ENCODE measurements at places on chromosomes 1 and 21.

- no peak for DNase-seq
These were observed 69.7 kb downstream of the RUNX1 start for GRCh38 chr21:34979383-34979782.

GRCh38 chr1:3930301-3931006, 30.4 kb upstream of the C1orf174 start:
- DNase-seq: no peak

GRCh38 chr1:100868364-100868995, 26.2 kb downstream of the EXTL2 start:
- DNase-seq: peak; percentile 9

- DNase-seq: peak; percentile 44
These were observed 24.1 kb upstream of the ADGRB2 start for GRCh38 chr1:31788138-31788824.

DNA sequence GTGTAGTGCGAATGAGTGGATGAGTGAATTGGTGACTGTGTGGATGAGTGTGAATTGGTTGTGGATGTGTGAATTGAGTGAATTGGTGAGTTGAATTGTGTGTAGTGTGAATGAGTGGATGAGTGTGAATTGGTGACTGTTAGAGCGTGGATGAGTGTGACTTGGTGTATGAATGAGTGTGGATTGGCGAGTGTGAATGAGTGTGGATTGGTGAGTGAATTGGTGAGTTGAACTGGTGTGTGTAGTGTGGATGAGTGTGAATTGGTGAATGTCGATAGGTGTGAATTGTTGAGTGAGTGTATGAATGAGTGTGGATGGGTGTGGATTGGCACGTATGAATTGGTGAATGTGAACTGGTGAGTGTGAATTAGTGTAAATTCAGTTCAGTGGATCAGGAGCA, 7.7 kb downstream of the AURKAIP1 start:
- DNase-seq: no peak

DNA sequence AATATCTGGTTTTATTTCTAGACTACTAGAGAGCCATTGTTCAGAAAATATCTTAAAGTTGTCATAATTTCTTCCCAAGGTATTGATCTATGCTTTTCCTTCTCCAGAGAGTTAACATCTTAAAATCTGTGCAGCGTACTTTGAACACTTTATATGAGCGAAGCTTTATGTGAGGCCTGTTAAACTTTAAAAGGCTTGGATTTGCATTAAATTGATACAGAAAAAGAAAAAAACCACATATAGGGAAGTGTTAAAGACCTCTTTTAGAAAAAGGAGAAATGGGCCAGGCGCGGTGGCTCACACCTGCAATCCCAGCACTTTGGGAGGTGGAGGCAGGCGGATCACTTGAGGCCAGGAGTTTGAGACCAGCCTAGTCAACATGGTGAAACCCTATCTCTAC, 59.2 kb upstream of the MORC3 start:
- DNase-seq: no peak

DNA sequence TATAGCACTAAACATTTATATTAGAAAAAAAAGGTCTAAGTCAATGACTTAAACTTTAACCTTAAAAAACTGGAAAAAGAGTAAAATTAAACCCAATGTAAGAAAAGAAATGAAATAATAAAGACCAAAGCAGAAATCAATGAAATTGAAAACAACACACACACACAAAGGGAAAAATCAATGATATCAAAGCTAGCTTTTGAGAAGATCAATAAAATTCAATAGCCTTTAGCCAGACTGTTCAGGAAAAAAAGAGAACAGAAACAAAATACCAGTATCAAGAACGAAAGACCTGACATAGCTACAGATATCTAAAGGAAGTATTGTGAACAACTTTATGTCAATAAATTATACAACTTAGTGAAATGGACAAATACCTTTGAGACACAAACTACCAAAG, 7.1 kb downstream of the DHCR24 start:
- DNase-seq: no peak

- no peak for DNase-seq
These were observed 12.3 kb upstream of the TTC39A start for GRCh38 chr1:51342591-51343206.

DNA sequence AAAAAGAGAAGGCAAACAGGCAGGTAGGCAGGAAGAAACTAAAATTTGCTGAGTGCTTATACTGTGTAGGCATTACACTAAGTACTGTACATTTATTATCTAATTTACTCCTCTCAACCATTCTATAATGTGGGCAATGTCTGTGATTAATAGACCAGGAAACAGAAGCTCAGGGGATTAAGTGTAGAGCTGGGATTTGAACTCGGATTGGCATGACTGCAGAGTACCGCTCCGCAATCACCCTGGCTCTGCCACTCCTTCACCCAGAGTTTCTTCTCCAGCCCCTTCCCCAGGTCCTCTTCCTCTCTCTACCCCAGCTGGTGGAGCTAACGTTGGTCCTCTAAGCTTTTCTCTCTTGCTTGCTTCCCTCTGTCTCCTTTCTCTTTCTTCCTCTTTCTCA, 11.5 kb upstream of the S100A2 start:
- no peak for DNase-seq

DNA sequence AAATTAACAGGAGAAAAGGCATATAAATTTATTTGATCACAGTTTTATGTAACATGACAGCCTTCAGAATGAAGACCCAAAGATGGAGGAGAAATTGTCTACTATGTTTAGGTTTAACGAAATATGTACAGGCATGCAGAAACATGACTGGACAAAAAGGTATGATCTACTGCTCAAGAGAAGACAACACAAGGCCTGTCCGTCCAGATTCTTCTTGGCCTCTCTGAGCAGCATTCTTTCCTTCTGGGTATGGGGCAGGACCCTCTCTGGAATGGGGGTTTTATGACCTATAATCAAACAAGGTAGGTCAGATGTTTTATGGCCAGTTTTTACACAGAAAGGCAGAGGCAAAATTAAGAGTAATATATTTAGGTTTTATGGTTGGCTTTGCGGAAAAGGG, 13.5 kb upstream of the SYNJ1 start:
- DNase-seq: no peak

GRCh38 chr21:45847870-45848269, 133.7 kb upstream of the COL6A1 start:
- no peak for DNase-seq

GRCh38 chr1:92708368-92708950, 76.4 kb downstream of the EVI5 start:
- no peak for DNase-seq

DNA sequence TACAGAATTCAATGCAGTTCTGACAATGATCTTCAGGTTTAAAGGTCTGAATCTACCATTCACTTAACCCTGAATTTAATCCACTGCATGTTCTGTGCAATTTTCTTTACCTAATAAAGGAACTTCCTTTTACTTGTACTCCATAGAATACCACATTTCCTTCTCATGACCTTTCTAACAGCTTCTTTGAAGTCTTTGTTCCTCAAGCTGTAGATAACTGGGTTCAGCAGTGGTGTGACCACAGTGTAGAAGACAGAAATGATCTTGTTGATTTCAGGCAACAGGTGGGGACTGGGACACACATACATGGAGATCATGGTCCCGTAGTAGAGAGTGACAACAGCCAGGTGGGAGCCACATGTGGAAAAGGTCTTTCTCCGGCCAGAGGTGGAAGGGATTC, 878 bp downstream of the OR11L1 start:
- no peak for DNase-seq
